ENCODE measurements at places on chromosomes 6 and 20. TPM values are rescaled to one million over a fixed set of nuclear protein-coding genes. Genes with fewer than 3 reads are reported as not detected.

Gene MYT1
- 1.9 TPM for total RNA-seq

Gene KCNK5
- total RNA-seq = 2.3 TPM

DNA sequence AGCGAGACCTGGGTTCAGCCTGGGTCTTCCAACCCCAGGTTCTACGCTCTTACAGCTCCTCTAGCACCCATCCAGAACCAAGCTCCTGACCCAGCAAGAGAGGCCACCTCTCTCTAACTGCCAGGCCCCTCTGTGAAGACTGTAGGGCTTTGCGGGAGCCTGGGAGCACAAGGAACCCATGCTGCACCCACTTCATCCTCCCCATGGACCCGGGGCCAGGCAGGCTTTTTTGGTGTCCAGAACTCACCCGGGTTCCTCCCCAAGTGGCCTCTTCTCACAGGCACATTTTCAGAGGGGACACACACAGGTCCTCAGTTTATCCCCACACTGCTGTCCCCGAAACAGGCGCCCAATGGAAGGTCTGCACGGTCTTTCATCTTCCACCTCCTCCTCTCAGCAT is 145.9 kb downstream of the SYNDIG1 start:
- DNase-seq = no peak
- no peak overlapping the region for H3K4me3 ChIP-seq

DNA sequence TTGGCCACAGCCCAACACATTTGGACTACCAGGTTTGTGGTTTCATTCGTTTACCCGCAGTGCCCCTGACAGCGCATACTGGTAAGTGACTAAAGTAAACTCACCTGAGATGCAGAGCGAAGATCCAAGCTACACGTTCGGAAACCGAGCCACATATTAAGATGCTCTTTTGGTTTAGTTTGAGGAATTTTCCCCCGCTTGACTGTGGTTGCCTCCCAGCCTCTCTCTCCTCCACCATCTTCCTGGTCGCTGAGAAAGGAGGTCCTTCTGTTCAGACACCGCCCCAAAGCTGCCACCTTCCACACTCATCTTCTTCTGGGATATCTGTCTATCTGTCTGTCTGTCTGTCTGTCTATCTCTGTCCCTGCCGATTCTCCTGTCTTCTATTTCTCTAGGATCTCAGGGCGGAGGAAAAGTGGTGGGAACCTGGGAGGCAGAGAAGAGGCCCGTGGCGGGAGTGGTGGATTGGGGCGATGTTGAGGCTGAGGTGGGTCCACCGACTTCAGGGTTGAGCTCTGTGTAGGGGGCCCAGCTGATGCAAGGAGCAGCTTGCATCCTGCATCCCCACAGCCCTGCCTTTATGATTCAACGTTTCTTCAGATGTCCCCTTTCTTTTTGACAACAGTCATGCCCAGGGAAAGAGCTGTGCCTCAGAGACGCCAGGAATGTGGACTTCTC is 196.9 kb upstream of the ZNF184 start:
- peaks cover 86% of the 10 kb centered on the region for H3K27me3 ChIP-seq
- no peak for DNase-seq
- peak overlapping the region; percentile 87 for H3K27ac ChIP-seq
- no peaks in the 10 kb centered on the region for H3K36me3 ChIP-seq
- peak overlapping the region; percentile 40 for H3K4me3 ChIP-seq

DNA sequence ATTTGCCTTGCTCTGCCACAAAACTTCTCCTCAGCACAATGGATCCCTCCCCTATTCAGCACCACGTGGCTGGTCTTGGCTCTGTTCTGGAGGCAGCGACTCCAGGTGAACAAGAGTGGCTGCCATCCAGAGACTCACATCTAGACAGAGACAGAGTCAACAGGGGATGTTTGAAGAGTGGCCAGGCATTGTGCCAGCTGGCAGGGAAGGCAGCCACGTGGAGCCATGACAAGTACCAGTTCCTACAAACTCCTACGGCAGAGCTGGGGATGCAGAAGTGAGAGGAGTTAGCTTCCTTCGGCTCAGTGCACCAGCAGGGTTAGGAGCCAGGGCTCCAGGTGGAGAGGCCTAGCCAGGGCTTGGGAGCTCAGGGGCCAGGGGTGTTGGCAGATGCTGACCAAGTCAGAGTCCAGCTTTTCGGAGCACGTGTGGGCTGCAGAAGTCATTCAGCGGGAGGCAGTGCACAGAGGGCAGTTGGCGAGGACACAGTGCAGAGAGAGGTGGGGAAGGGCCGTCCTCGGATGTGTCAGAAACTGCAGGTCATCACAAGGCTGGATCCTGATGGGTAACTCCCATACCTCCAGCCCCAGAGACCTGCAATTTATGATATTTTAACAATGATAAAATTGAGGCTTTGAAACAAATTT is 171.7 kb upstream of the PDE10A start:
- H3K36me3 ChIP-seq = no peaks in the 10 kb centered on the region
- H3K27ac ChIP-seq = no peak overlapping the region
- peaks cover 44% of the 10 kb centered on the region for H3K27me3 ChIP-seq
- H3K4me1 ChIP-seq = no peaks in the 10 kb centered on the region
- no peak for DNase-seq

DNA sequence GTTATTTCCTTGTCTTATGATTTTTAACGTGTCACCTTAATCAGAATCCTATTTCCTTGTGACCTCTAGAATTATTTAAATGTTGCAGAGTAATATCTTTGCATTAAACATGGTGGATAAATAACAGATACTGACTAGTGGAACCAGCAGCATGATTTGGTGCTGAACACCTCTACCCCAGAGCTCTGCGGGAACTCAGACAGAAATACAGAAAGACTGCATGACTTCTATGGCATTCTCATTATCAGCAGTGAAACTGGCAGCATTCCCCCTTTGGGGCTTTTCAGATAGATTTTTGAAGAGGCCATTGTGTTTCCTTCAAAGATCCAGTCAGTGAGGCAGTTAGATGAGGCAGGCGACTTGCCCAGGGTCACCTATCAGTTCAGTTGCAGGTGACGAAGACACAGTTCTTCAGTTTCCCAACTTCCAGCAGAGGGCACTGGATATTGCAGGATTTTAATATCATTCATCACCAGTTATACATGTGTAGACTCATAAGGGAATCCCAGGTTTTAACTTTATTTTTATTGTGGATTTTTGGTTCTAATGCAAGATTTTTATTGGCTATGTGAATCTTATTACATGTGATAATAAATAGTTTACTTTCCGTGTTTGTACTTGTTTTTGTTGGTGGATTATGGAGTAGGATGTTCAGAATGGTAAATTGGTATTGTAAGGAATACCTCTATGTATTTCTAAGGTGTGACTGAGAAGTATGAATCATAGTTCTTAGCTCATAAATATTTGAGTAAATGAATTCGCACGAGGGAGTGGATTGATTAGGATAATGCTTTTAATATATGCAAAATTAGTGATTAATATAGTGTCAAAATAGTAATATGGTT is 81.3 kb downstream of the AFDN start:
- peaks cover 42% of the 10 kb centered on the region for H3K36me3 ChIP-seq
- no peak for DNase-seq
- peak overlapping the region; percentile 7 for H3K27ac ChIP-seq
- H3K4me1 ChIP-seq = peaks cover 30% of the 10 kb centered on the region

DNA sequence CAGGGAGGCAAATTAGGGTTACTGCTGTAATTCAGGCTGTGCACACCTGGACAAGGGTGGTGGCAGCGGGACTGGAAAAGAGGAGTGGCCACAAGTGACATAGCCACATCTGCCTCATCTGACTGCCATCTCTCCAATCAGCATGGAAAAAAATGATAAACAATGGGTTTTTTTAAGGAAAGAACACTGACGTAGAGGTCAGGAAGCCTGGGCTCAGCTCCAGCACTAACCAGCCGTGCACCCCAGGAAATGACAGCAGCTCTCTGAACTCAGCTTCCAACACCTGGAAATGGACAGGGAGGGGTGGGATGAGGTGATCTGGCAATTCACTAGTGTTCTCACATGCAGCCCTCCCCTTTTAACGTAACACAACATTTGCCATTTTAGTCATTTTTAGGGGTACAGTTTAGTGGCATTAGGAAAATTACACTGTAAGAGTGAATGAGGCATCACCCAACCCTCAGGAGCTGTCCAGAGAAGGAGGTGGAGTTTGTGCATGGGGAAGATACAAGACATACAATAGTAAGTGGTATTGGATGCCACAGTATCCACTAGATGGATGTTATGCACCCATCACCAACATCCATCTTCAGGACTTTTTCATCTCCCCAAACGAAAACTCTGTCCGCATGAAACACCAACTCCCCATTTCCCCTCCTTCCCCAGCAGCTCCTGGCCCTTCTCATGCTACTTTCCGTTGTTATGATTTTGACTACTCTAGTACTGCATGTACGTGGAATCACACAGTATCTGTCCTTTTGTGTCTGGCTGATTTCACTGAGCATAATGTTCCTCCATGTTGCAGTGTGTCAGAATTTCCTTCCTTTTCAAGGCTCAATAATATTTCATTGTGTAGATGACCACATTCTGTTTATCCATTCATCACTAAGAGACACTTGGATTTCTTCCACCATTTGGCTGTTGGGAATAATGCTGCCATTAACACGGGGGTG is 215.5 kb upstream of the ECI2 start:
- no peak overlapping the region for H3K4me3 ChIP-seq
- H3K36me3 ChIP-seq = no peaks in the 10 kb centered on the region
- H3K4me1 ChIP-seq = no peaks in the 10 kb centered on the region
- H3K27me3 ChIP-seq = peaks cover 43% of the 10 kb centered on the region

DNA sequence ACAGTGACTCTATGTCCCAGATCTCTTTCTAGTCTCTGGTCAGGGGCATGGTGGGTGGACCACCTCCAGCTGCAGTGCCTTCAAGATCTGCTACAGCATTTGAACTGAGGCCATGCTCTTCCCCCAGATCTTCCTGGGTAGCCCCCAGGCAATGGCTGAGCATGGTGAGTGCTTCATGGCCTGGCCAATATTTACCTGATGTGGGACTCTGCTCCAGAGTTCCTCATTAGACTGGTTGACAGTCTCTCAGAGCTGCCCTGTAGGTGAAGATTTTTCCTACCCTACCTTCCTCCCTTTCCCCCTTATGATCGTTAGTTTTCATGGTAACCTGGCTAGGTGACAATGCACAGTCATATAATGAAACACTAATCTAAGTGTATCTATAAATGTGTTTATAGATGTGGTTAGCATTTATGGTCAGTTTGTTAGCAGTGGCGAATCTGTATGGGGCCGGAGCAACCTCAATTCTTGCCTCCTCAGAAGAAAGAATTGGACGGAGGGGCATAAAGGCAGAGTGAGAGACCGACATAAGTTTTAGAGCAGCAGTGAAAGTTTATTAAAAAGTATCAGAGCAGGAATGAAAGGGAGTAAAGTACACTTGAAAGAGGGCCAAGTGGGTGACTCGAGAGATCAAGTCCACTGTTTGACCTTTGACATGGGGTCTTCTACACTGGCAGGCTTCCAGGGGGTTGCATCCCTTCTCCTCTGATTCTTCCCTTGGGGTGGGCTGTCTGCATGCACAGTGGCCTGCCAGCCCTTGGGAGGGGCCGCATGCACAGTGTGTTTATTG is 256.3 kb downstream of the CD83 start:
- H3K36me3 ChIP-seq = peaks cover 7% of the 10 kb centered on the region
- H3K4me3 ChIP-seq = no peak overlapping the region
- H3K4me1 ChIP-seq = peaks cover 34% of the 10 kb centered on the region
- no peak overlapping the region for H3K27ac ChIP-seq
- H3K27me3 ChIP-seq = no peaks in the 10 kb centered on the region
- no peak for DNase-seq

Gene IL20RA
- total RNA-seq = 0.84 TPM

- peaks cover 30% of the 10 kb centered on the region for H3K4me1 ChIP-seq
- no peaks in the 10 kb centered on the region for H3K27me3 ChIP-seq
- no peak for DNase-seq
- no peak overlapping the region for H3K27ac ChIP-seq
- H3K4me3 ChIP-seq = no peak overlapping the region
- H3K36me3 ChIP-seq = no peaks in the 10 kb centered on the region
These were observed 21.5 kb downstream of the OR2B2 start for GRCh38 chr6:27890445-27891319.

- H3K27ac ChIP-seq = no peak overlapping the region
- DNase-seq = no peak
- no peak overlapping the region for H3K4me3 ChIP-seq
- no peaks in the 10 kb centered on the region for H3K4me1 ChIP-seq
- H3K27me3 ChIP-seq = no peaks in the 10 kb centered on the region
These were observed 48.4 kb upstream of the SYNDIG1 start for GRCh38 chr20:24421071-24421470.

- peaks cover 14% of the 10 kb centered on the region for H3K4me1 ChIP-seq
- DNase-seq = no peak
- H3K36me3 ChIP-seq = no peaks in the 10 kb centered on the region
- no peak overlapping the region for H3K4me3 ChIP-seq
These were observed 121.1 kb downstream of the TNFRSF21 start for GRCh38 chr6:47188588-47189021.

DNA sequence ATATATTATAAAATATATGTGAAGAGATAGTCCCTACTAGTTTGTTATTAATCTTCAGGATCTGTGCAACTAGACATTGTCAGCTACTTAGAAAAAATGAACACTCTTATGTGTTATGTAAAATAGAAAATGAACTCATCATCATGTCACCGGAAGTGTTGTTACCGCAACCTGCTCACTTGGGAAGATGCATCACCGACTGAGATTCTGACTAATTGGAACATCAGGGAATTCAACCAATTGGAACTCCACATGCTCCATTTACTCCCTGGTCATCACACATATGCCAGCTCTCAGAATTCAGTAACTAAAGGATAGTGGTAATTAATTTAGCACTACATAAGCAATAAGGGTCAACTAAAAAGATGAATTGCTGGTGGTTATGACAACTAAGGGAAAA is 16.7 kb upstream of the B3GAT2 start:
- no peaks in the 10 kb centered on the region for H3K36me3 ChIP-seq
- H3K27ac ChIP-seq = no peak overlapping the region

DNA sequence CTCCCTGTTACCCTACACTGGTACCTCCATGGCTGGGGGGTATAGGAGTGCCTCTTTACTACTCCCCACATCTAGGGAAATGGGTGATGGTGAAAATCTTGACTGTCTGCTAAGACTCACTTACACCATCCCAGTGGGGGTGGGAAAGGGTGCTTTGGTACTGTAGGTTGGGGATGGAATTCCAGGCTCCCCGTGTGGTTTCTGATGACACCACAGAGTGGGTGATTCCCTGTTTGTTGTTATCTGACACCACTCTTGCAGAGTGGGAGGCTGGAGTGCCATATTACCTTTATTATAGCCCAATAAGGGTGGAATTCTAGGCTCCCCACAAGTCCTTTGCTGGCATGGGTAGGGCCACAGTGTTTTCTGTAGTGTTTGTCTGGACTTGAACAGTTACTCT is 264.6 kb upstream of the MAN1A1 start:
- no peaks in the 10 kb centered on the region for H3K36me3 ChIP-seq
- no peak for DNase-seq
- H3K27ac ChIP-seq = no peak overlapping the region
- no peak overlapping the region for H3K4me3 ChIP-seq
- peaks cover 3% of the 10 kb centered on the region for H3K4me1 ChIP-seq
- peaks cover 5% of the 10 kb centered on the region for H3K27me3 ChIP-seq

Gene UBE2C
- total RNA-seq = 69.0 TPM

Gene HSD17B8
- total RNA-seq = 9.2 TPM

GRCh38 chr6:82085701-82086100 is 161.8 kb downstream of the IBTK start:
- no peaks in the 10 kb centered on the region for H3K36me3 ChIP-seq
- H3K4me3 ChIP-seq = no peak overlapping the region

- peak overlapping the region; percentile 85 for H3K27ac ChIP-seq
- peaks cover 12% of the 10 kb centered on the region for H3K4me1 ChIP-seq
- no peak for DNase-seq
- H3K36me3 ChIP-seq = no peaks in the 10 kb centered on the region
These were observed 106.8 kb downstream of the COL19A1 start for GRCh38 chr6:69973138-69973537.

Data from progenitor cell of endocrine pancreas (in vitro differentiated cells).